ENCODE measurements at places on chromosomes 7 and 10.

DNA sequence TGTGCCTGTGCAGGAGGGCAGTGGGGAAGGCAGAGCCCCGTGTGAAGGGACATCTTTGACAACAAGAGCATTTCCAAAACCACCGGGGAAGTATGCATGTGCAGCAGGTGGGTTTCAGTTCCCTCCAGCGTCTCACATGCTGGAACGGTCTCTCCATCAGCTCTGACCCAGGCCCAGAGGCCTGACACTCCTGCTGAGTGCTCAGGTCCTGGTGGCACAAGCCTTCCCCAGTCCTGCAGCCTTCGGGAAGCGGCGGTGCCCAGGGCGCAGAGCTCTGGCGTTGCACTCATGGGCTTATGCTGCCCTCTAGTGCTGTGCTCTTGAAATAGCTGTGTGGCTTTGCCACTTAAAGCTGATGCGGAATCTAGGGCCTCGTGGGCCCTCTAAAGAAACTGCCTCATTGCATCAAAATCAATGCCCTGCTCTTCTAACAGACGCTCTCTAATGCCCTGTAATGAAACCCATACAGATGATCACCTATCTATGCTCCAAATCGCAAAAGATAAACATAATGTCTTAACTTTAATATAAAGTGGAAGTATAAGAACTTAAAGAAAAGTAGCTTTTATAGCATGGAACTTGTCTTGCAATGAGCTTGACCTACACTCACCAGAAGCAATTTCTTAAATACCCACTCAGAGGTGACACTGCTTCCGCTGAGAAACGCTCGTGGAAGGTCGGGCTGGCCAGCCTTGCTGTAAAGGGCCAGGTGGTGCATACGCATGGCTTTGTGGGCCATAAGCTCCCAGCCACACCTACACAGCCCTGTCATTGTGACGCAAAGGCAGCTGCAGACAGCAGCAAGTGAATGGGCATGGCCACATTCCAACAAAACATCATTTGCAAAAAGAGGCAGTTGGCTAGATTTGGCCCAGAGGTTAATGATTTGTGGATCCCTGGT is 38.6 kb downstream of the CLRN3 start:
- peak; percentile 12 for DNase-seq

GRCh38 chr7:135508883-135509588 is 866 bp downstream of the CNOT4 start:
- peak; percentile 16 for DNase-seq

GRCh38 chr10:102322914-102323313 is 72.6 kb upstream of the NFKB2 start:
- no peak for DNase-seq

DNA sequence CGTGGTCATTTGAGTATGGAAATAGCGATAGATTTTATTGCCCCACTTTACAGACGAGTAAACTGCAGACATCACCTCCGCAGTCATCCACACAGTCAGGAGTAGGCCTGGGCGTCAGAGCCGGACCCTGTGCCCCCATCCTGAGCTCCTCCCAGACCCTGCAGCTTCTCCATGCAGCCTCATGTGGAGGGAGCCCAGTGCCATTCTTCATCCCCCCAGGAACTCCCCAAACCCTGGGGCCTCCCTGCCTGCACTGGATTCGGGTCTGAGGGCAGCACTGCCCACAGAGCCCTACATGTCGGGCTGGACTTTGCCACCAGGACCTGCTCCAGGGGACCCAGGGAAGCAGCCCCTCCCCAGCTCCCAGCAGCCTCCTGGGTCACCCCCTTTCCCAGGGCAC is 100.8 kb downstream of the MKI67 start:
- no peak for DNase-seq

DNA sequence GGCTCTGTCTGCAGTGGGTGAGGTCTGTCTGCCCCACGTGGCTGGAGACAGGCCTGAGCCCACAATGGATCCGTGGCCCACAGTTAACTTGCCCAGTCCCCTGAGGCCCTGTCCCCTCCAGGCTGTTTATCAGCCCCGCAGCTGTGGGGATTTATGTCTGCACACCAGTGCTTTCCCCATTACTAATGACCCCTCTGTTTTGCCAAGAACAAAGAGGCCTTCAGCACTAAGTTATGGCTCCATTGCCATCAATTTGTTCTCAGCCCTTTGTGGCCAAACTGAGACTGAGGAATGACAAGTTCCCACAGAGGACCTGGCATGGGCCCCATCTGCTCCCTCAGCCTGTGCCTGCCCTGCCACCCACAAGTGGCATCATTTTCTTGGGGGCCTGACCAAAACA is 138.2 kb downstream of the C10orf105 start:
- DNase-seq, result no peak

DNA sequence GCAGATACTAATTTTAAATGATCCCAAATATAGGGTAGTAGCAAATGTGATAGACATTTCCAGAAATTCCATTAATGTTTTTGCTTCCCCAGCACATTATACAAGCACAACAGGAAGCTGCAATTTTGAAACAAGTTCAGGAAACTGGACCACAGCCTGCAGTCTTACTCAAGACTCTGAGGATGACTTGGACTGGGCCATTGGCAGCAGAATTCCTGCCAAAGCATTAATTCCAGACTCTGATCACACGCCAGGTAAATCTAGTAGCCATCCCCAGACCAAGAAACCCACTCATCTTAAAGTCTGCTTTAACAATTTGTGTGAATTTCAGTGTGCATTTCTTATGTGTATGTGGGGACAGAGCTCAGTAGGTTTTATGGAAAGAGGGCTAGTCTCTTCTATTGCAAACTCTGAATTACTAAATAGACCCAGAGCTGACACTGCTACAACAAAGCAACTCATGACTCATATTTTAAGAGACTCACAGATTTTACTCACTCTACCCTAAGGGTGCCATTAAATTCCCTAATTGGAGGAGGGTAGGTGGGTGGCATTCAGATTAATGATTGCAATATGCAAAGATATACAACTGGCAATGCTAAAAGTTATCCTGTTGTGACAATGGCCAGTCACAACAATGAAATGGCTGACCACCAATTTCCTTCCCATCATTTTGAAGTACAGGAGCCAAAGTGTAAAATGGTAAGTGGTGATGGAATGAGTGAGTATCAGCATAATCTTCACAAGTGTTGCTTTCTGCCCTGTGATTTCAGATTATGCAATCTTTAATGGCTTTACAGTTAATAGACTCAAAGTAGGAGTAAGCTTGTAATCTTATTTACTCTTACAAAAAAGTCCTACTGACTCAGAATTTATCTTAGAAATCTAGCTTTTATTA is 317.6 kb upstream of the PLXDC2 start:
- DNase-seq, result no peak

DNA sequence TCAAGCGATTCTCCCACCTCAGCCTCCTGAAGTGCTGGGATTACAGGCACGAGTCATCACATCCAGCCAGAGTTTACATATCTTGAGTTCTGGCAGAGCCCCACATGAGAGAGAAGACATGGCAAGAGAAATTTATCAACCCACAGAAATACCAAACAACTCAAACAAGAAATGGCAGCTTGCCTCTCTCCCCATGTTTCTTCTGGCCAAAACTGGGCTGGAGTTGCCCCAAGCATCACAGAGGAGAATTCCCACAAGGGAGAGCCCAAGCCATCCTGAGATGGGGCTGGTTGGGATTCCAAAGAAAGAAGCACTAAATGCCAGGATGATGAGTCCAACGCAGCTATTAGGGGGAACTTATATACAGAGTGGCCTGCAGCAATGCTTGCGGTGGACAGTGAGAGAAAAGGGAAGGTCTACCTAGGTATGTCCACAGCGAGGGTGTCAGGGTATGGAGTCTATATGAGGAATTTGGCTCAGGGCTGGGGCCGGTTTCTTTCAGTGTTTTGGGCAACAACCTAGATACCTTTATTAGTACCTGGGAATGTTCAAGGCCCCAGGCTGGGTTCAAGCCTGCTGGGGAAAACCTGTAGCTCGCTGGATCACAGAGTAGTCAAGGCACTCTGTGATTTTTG is 14.5 kb upstream of the PAX4 start:
- DNase-seq, result no peak

DNA sequence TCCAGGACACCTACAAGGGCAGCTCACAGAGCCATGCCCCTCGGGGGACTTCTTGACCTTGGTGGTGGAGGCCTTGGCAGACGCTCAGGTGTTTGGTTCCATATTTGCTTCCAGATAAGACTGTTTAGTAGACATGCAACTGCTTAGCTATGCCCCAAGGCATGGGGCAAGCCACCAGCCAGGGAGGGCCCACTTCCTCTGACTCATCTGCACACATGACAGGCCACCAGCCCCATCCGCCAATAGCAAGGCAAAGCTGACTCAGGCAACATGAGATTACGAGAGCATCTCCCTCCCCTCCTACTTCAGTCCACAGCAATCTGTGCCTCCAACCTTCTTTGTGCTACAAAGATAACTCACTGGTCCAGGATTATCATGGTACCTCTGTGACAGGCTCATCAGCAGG is 54.9 kb downstream of the KCNMA1 start:
- peak; percentile 86 for DNase-seq

GRCh38 chr10:974038-974784 is 14.0 kb upstream of the GTPBP4 start:
- no peak for DNase-seq

GRCh38 chr10:77084431-77085144 is 553.0 kb downstream of the KCNMA1 start:
- no peak for DNase-seq

GRCh38 chr10:26488344-26488743 is 50.2 kb downstream of the APBB1IP start:
- peak; percentile 4 for DNase-seq

GRCh38 chr7:151682831-151683614 is 163.3 kb upstream of the RHEB start:
- no peak for DNase-seq

DNA sequence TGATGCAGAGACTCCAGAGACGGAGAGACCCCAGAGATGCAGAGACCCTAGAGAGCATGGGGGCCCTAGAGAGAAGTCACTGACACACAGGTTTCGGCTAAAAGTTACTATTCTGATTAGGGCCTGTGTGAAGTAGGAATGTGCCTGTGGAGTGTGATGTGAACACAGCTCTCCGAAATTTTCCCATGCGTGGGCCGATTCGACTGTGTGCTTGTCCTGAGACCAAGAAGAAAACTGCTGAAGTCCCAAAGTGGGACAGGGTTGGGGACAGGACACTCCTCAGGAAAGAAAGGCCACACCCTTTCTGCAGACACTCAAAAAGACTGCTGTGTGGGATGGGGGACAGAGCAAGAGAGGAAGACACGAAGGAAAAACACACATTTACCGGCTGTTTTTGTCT is 533.5 kb downstream of the PTPRN2 start:
- DNase-seq, result no peak

DNA sequence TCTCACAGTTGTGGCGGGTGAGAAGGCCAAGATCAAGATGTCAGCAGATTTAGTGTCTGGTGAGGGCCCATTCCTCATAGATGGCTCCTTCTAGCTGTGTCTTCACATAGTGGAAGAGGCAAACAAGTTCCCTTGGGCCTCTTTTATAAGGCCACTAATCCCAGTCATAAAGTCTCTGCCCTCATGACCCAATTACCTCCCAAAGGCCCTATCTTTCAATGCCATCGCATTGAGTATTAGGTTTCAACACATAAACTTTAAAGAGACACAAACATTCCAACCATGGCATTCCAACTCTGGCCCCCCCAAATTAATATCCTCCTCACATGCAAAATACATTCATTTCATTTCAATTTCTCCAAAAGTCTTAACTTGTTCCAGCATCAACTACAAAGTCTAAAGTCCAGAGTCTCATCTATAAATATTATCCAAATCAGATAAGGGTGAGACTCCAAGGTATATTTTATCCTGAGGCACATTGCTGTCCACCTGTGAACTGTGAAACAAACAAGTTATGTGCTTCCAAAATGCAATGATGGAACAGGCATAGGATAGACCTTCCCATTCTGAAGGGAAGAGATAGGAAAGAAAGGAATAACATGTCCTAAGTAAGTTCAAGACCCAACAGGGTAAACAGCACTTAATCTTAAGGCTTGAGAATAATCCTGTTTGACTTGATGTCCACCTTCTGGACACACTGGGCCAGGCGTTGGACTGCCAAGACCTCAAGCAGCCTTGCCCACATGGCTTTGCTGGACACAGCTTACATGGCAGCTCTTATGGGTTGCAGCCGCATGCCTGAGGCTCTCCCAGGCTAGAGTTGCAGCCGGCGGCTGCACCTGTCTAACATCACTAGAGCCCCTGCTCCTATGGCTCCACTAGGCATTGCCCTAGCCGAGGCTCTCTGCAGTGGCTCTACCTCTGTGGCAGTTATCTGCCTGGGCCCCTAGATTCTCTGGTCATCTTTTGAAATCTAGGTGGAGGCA is 312.8 kb downstream of the TNS3 start:
- no peak for DNase-seq

GRCh38 chr7:148540041-148540738 is 50.4 kb upstream of the C7orf33 start:
- peak; percentile 75 for DNase-seq

- peak; percentile 85 for DNase-seq
Measured at GRCh38 chr10:61750943-61751471, 88.3 kb downstream of the CABCOCO1 start.

DNA sequence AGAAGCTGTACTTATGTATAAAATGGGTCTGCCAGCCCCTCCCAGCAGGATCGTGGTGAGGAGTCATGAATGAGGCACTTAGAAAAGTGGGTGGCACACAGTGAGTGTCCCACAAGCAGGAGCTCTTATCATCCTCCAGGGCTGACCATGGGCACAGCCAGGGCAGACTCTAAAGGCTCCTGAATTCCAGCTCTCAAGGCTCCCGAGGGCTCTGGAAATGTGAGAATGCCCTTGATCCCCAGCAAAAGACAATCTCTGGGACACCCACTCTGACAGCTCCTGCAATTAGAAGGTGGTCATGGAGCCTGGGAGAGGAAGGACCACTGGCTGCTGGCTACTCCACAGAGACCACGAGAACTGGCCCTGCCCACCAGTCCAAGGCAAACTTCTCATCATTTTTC is 1.6 kb downstream of the VSTM4 start:
- DNase-seq, result no peak

DNA sequence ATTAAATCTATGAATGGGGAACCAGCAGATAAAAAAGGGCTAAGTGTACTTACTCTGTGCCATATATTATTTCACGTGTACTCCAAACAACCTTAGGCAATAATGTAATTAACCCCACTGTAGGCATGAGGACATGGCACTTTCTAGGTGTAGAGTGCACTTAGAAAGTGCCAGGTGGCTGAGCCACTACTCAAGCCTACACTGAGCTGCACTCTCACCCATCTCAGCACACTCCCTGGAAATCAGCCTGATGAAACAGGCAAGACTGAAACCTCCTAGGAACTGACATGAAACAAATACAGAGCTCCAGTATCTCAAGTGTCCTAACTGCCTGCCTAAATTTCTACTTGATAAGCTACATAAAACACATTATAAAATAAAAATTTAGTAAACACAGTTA is 147.4 kb downstream of the KMT2E start:
- DNase-seq, result no peak

DNA sequence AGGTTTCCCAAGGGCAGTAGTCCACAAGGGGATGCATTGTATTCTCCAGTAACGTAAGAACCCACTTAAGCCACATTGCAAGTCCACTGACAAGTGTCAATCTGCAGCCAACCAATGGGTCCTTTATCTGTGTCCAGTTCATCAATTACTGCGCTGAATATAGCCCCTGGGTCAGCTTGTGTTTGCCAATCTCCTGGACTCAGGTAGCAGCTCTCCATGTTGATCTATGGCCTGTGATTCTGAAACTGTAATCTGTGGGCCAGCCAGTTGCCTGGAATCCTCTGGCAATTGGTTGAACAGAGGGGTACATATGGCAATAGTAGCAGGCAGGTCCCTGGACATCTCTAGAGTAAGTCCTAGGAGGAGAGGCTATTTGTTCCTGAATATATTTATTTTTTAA is 8.8 kb upstream of the TMEM248 start:
- DNase-seq, result no peak

- no peak for DNase-seq
Measured at GRCh38 chr7:121132940-121133339, 144.4 kb downstream of the CPED1 start.

Measured in HCEC 1CT (cell line).